NCI-H524 treated with DMSO at 0.1 percent for 48 hours (cell line): ENCODE measurements at places on chromosomes 6 and 20.

GRCh38 chr20:37987602-37988290 lies 45.5 kb downstream of the TTI1 start:
- peak; percentile 43 for DNase-seq

- peak; percentile 15 for DNase-seq
These were observed 180.4 kb downstream of the ZNF217 start for GRCh38 chr20:53413186-53413631.

DNA sequence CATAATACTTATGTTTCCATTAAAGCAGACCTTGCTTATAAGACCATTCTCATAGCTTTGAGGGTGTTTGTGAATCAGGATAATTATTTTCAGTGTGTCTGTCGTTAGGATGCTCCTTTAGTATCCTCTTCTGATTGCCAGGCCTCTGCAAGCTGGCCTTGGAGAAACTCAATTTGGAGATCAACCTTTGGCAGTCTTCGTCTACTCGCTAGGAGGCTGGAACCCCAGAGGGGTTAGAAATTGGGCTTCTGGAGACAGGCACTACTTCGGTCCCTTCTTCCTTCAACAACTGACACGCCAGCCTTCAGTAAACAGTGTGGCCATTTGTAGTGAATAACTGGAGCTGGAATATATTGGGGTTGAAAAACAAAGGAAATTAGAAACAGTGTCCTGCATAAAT lies 100.8 kb upstream of the CITED2 start:
- no peak for DNase-seq

GRCh38 chr6:105994591-105995390 lies 91.3 kb upstream of the PRDM1 start:
- DNase-seq = peak; percentile 14

GRCh38 chr6:23696992-23697391 lies 429.0 kb upstream of the NRSN1 start:
- DNase-seq = no peak

DNA sequence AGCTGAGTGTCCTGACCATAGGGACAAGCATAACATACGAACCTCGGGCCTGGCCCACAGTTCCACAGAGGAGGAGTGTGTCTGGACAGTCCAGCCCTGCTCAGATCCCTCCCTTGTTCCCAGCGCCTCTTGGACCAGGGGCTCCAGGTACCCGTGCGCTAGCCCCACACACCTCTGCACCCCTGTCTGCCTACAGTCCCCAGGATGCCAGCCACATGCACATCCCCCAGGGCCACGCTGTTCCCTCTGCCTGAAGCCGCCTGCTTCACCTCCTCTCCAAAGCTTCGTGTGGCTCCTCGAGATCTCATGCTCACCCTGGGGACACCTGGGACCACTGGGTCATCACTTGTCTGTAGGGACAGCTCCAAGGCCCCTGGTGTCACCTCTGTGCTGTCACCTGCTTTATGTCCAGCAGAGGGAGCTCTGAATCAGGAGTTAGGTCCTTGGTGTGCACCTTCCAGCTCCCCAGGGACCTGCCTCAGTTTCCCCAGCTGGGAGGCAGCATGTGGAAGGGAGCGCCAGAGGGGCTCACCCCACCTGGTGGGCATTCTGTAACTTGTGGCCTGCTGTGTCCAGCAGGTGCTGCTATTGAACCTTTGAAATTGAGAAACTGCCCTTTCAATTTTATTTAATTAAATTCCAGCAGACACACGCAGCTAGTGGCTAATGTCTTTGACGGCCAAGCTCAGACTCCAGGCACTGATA lies 7.3 kb upstream of the YTHDF1 start:
- no peak for DNase-seq

DNA sequence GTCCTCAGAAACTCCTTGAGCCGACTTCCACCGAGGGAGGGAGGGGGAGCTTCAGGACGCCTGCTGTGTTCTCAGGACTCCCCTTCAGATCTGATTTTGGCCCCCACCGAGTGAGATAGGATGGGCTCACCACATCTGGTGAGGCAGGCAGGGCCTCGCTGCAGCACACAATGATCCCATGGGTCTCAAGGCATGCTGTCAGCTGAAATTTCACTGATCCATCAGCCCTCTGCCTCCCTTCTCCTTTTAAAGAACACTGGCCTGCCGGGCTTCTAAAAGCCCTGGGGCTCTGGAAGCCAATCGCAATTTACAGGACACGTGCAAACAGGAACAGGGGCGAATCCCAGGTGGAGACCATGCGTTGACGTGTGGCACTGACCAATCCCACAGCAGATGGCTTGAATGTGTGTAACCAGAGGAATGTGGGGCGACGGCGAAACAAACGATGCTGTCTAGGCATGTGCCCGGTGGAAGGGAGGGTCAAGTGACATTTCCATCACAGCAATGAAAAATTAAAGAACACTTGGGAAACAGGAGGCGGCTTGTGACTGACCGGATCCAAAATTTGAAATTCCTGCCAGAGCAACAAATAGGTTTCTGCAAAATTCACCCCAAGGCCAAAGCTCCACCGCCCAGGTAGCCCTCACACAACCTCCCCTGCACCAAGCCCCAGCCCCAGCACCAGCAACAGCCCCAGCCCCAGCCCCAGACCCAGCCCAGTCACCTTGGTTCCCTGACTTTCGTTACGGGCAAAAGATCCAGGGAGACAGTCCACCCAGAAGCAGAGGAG lies 167.1 kb upstream of the ZNF337 start:
- DNase-seq = no peak

GRCh38 chr6:3381233-3381921 lies 75.5 kb downstream of the SLC22A23 start:
- no peak for DNase-seq

GRCh38 chr20:41453010-41453950 lies 86.7 kb upstream of the EMILIN3 start:
- no peak for DNase-seq

GRCh38 chr20:15039088-15039752 lies 701.8 kb upstream of the FLRT3 start:
- DNase-seq = no peak

- no peak for DNase-seq
These were observed 17.4 kb downstream of the PIGT start for GRCh38 chr20:45433316-45433715.

GRCh38 chr20:13034115-13034514 lies 25.3 kb downstream of the SPTLC3 start:
- DNase-seq = no peak
